ENCODE measurements at places on chromosomes 11 and 22. TPM values are rescaled to one million over a fixed set of nuclear protein-coding genes. Genes with fewer than 3 reads are reported as not detected.

LMO2 gene
- total RNA-seq = 14.0 TPM

CLDN5 gene
- 38.9 TPM for total RNA-seq

KCTD21 gene
- 6.7 TPM for total RNA-seq

CLP1 gene
- 10.0 TPM for total RNA-seq

PIWIL4 gene
- 3.7 TPM for total RNA-seq

DNA sequence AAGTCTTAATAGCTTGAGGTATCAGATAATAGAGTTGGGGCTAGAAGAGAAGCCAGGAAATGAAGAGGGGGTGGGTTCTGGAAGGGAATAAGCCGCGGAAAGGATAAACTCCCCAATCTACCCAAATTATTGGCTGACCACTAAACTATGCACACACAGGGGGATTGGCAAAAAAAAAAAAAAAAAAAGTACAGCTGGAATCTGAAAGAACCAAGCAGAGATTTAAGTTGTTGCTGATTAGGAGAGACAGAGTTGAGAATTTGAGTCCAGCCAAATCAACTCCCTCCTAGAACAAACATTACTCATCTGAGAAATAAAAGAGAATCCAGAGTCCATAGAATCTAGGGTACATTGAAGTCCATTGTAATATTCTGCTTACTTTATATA is 134.9 kb downstream of the CCDC81 start:
- DNase-seq = no peak

DNA sequence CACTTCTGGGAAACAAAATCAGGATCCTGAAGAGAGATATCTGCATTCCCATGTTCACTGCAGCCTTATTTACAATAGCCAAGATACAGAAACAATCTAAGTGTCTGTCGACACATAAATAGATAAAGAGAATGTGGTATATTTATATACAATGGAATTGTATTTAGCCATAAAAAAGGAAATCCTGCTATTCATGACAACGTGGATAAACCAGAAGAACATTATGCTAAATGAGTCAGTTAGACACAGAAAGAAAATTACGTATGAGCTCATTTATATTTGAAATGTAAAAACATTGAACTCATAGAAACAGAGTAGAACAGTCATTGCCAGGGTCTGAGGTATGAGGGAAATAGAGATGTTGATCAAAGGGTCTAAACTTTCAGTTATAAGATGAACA is 6.1 kb downstream of the MRPL17 start:
- DNase-seq = no peak

- no peak for DNase-seq
These were observed 555.1 kb downstream of the OPCML start for GRCh38 chr11:132977241-132977640.

- no peak for DNase-seq
These were observed 84.4 kb downstream of the OR5AK2 start for GRCh38 chr11:57073128-57073527.

- DNase-seq = no peak
These were observed 36.0 kb downstream of the MADD start for GRCh38 chr11:47305734-47306483.

- no peak for DNase-seq
These were observed 33.7 kb upstream of the B3GAT1 start for GRCh38 chr11:134445601-134446325.

- no peak for DNase-seq
These were observed 469.8 kb upstream of the KIRREL3 start for GRCh38 chr11:127470306-127470884.

GRCh38 chr11:70365544-70365927 is 32.8 kb upstream of the CTTN start:
- no peak for DNase-seq

DNA sequence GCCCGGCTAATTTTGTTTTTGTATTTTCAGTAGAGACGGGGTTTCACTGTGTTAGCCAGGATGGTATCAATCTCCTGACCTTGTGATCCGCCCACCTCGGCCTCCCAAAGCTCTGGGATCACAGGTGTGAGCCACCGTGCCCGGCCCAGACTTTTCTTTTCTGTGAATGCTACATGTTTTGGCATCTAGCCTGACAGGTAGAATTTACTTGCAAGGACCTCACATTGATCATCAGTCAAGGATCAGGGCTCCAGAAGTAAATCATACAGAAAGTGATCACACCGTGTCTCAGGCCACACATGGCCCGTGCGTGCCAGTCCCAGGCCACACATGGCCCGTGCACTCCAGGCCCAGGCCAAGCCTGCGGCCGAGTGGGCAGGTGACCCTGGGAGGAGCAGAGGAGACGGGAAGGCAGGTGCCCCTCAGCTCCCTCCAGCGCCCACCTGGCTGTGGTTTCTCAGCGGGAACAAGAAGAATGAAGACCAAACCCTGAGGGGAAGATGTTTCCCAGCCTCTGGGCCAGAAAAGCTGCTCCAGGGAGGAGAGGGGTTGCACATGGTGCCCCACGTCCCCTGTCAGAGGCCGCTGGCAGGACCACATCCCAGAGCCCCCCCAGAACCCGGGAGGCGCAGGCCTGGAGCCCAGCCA is 76.2 kb downstream of the BRD1 start:
- DNase-seq = no peak

DNA sequence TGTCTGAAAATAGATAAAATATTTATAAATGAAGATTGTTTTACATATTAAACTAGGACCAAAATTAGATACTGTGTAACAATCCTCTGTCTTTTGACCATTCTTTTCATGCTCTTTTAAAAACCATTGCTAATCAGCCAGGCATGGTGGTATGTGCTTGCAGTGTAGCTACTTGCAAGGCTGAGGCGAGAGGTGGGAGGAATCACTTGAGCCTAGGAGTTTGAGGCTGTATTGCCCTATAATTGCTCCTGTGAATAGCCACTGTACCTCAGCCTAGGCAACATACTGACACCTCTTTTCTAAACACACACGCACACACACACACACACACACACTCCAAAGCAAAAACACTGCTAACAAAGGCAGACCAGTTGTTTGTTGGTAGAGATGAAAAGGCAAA is 259.2 kb downstream of the JRKL start:
- no peak for DNase-seq

- DNase-seq = no peak
These were observed 146.0 kb upstream of the TBCEL start for GRCh38 chr11:120877746-120878365.

- DNase-seq = no peak
These were observed 12.3 kb downstream of the APOL6 start for GRCh38 chr22:35660291-35661127.

- no peak for DNase-seq
These were observed 9.3 kb upstream of the ADAMTS15 start for GRCh38 chr11:130439160-130439519.

DNA sequence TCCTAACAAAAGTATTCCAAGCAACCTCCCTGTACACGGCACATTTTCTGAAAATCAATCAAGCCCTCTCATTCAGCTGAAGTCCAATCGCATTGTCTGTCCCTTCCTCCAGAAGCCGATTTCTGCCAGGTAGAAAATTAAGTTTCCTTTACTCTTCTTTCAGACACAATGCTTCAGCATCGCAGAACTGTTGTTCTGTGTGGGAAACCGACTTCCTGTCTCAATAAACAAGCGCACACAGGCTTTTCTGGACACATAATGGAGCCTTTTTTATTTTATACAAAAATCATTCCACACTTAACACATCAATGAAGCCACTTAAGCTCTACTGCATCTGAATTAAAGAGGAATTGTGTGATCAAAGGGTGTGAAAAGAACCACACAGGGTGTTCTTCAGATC is 75.6 kb downstream of the BLID start:
- no peak for DNase-seq
